ENCODE measurements at places on chromosomes 4 and X.
A peak's percentile ranks its signal among the peaks of the same experiment; 100 is the strongest.

DNA sequence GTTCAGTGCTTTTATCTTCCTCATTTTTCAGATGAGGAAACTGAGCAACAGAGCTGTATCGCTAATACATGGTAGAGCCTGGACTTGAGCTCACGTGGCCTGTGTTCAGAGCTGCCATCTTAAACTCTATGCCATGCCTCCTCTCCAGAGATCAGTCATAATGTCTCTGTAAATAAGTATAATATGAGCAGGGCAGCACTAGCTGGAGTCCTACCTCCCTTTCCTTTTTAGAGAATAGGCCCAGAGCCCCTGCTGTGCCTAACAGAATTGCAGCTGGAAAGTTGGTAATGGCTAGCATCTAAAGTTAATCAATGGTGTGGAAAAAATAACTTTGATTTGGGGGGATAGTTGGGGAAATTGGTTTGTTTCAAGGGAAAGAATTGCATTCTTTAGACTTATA, 20.4 kb downstream of the CASP6 start:
- no peak for DNase-seq

DNA sequence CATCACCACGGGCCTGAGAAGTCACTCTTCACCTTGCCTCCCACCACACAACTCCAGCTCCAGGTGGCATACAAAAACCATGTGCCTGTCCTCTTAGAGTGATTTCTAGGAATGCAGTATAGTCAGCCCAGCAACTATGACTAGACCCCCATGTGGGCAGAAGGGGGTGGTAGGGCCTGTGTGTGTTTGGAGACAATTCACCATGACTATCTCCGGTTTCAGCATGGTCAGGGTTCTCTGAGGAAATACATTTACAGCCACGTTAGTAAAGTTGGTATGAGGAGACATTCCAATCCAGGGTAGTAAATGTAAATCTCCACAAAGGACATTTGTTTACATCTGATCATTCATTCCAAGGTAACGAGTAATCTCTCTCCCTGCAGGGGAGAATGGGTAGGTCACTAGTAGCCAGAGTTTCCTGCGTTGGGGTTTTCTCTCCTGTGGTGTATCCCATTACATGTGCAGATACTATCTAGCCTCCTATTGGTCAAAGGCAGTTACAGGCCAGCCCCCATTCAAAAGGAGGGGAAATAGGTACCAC, 4.2 kb upstream of the MTMR1 start:
- DNase-seq, result peak; percentile 96

GRCh38 chr4:118810991-118811764, 24.7 kb downstream of the SEC24D start:
- DNase-seq, result peak; percentile 88

GRCh38 chr4:1234309-1234695, 14.6 kb downstream of the CTBP1 start:
- peak; percentile 12 for DNase-seq

- DNase-seq, result no peak
Observed at GRCh38 chrX:132843363-132843762, 115.1 kb downstream of the HS6ST2 start.

- no peak for DNase-seq
Observed at GRCh38 chr4:126468144-126468543, 1153.4 kb downstream of the FAT4 start.

DNA sequence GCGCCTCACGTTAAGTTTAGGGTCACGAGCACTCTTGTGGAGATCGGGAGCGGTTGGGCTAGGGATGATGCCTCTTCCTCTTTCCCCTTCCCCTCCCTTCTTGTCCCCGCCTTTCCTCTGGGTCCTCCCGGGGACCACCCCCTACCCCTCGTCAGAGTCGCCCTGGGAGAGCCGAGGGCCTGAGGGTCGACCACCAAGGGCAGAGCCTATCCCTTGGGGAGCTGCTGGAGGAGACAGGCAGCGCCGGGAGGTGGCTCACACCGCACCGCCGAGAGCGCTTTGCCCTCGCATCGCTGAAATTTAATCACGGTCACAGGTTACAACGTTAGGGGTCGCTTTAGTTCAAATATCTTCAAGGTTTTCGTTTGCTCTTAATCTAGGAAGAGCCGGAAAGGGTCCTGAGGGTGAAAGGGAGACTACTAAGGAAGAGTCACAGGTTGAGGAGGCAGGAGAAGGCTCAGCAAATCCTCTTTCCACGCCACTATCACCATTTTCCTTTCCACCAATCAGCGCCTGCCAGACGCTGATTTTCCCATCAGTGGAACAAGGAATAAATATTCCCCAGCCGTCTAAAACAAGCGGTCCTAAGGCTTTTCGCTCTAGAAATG, 528 bp upstream of the SNCA start:
- peak; percentile 16 for DNase-seq

DNA sequence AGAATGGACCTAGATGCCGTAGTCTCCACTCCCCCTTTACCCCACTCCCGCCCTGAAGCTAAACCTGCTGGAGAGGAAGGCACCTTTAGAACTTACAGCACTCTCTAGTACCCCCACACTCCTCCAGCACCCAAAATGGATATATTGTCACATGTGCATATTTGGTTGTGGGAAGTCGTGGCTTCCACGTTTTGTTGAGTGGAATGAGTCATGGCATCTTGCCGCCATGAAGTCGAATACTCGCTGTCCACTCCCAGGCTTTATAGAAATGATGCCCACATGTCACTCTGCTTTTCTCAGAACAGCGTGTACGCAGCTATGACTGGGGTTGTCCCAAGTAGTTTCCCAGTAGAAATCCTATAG, 545 bp downstream of the ABCE1 start:
- DNase-seq, result peak; percentile 66

DNA sequence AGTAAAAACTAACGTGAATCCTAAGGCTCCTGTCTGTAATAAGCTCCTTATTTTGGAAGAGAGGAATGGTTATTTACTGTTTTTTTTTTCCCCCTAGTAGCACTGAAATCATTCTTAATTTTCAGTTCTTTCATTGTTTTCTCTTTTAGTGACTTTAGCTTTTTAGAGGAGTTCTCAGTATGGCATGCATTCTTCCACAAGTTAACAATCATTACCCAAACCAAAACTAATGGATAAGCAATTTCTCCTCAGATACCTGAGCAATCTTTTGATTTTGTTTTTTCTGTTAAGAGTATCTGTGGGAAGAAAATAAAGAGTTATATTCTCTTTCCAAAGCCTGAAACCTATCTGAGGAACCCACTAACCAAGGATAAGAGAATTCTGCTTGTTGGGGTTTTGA, 16.7 kb upstream of the PPA2 start:
- DNase-seq, result no peak
